ENCODE measurements at places on chromosomes 2 and 18. TPM values are rescaled to one million over a fixed set of nuclear protein-coding genes. Genes with fewer than 3 reads are reported as not detected.

DNA sequence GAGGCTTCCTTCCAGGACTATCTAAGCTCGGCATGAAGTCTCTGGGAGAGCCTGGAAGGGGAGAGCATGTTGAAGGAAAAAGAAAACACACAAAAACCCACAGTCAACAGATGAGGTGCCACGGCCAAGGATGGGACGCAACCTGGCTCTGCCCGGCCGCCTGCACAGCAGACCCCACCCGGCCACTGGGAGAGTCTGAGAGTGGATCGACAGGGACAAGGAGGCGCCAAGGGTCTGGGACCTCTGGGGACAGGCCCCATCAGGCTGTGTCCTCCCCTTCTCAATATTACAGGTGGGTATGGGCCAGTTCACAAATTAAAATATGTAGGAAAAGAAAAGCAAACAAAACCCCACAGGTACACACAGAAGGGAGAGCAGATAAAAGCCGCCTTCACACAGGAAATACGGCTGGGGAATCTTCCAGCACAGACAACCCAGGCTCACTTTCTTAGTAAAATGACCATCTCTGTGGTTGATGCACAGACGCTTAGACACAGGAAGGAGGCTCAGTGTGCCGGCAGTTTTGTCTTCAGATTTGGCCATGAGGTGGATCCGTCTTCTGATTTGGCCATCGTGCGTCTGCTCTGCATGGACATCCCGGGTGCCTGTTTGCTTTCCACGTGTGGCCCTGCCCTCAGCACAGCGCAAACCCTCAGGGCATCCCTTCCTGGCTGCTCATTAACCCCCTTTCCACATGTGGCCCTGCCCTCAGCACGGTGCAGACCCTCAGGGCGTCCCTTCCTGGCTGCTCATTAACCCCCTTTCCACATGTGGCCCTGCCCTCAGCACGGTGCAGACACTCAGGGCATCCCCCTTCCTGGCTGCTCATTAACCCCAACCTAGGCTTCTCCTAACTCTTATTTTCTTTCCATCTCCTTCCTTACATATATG, 138.4 kb downstream of the EIPR1 start:
- no peak for DNase-seq

Gene GDF7
- total RNA-seq, result not detected

- no peak for DNase-seq
Measured at GRCh38 chr2:207939342-207940108, 85.8 kb downstream of the PLEKHM3 start.

GRCh38 chr18:53254265-53254664, 914.3 kb downstream of the DCC start:
- DNase-seq, result no peak

GRCh38 chr2:96870626-96871255, 861 bp upstream of the SEMA4C start:
- DNase-seq, result no peak
